Hindlimb muscle (tissue), 1 donor: ENCODE measurements at places on chromosomes 7 and 10.

DNA sequence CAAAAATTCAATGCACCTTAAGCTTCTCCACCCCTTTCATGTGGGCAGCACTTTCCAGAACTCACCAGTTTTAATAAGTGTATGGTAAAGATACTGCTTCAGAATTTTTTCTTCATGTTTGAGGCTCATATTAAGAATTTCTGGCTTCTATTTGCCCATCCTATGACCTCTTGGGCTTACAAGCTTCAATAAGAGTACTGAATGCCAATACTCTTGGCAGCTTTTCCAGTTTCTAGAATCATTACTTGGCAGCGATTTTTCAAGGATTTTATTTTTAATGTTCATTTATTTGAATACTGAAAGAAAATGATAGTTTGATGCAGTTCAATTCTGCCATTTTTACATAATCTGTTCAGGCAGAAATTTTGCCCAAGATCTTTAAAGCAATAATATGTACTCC lies 242.1 kb upstream of the KCND2 start:
- no peak for DNase-seq

GRCh38 chr10:5774987-5775620 lies 38.1 kb downstream of the GDI2 start:
- no peak for DNase-seq

DNA sequence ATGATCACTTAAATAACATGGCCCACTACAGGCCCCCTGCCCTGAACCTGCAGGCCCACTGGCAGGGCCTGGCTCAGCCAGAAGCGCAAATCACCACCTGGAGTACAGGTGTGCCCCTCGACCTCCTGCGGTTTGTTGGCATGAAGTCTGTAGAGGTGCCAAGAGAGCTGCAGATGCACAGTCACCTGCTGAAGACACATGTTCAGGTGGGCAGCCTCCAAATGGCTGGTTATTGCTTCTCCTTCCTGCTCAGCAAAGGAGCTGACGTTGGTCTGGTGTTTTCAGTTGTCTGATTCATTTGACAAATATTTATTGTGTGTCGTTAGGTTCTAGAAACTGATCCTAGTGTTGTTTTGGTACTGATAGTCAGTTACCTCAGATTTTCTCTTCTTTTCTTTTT lies 29.0 kb downstream of the DHTKD1 start:
- no peak for DNase-seq

DNA sequence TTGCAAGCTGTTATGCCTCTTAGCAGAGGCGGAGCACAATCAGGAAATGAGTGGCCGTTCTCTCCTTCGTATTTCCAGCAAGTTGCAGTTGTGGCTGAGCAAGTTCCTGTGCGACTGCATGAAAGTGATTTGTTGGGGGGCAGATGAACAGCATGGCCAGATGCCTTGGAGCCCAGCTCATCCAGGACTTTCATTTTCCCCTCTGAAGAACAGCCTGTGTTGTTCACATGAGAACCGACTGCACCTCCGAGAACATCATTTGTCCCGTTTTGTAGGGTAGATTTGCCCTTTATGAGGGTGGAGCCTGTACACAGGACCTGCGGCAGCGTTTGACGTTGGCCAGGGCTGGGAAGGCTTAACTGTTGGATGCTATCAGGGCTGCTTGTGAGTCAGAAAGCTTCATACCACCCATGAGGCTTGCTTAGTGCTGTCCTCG lies 4.4 kb downstream of the BAG3 start:
- peak; percentile 38 for DNase-seq
